ENCODE measurements at places on chromosomes 7 and 10.

DNA sequence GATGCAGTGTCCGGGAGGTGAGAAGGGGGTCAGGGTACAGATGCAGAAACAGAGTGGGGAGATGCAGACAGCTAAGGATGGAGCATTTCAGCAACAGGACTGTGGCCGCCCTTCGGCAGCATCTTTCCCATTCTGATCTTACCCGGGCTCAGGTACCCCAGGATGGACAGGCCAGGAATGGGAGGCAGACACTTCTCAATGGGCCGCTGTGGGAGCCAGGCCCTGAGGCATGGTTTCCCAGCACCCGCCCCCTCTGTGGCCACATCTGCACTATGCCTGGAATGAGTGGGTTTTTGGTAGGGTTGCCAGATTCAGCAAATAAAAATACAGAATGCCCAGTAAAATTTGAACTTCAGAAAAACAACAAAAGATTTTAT lies 105.2 kb upstream of the CTBP2 start:
- no peak for DNase-seq

GRCh38 chr7:81339946-81340345 lies 421.1 kb upstream of the SEMA3C start:
- DNase-seq = no peak

GRCh38 chr7:35257251-35258124 lies 3.6 kb upstream of the TBX20 start:
- DNase-seq = no peak

DNA sequence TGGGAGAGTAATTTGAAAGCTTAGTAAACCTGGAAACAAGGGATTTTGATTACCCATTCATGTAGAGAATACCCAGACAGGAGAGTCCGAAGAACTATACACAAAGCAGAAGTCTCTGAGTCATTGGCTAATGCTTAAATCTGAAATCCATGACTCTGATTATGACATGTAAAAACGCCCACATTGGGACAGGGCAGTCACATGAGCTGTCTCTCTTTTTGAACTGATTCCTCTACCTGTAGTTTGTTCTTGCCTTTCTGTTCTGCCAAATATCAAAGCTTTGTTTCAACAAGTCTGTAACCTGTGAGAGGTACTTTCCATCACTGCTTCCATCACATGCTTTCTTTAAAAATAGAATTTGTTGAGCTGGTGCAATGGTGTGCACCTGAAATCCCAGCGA lies 4.3 kb upstream of the GPNMB start:
- no peak for DNase-seq

DNA sequence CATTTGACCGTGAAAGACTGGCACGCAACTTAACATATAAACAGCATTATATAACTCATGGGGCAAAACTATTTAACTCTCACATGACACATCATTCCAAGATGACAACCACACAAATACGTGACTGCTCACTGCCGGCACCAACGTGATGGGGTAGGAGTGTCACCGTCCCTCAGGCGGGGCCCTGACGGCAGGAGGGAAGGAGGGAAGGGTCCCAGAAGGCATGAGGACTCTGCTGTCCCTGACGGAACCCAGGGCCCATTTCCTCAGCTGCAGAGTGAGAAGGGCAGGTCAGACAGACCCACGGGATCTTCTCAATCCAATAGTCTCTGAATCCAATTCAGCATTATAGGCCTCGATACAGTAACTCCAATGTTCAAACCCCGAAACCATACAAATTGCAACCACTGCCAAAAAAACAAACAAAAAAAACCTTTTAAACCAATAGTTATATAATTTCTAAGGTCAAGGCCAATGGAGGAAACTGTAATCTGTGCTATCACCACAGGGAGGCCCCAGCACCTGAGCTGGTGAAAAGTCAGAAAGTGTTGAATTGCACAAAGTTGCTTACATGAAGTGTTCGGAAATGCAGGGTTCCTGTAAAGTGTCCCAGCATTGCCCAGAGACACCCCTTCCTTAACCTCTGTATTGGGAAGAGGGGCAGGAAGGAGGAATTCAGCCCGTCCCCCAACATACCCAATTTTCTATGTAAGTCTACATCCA lies 137.4 kb downstream of the TNS3 start:
- no peak for DNase-seq

DNA sequence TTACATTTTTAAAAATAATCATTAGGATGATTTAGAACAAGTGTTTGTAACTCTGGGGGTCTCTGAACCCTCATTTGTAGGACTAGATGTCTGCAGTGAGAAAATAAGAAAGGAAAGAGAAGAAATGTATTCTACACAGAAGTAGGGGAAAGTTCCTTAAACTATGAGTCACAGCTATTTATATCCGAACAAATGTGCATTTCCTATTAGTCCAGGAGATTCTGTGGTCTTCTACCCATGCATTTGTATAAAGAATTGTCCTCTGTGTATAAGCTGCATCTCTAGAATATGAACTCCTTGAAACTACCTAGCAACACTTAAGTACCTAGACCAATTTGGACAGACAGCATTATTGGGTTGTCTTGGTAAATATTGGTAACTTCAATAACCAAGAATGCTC lies 15.9 kb upstream of the CD36 start:
- no peak for DNase-seq

GRCh38 chr7:102991540-102992214 lies 78.9 kb downstream of the LRRC17 start:
- no peak for DNase-seq

DNA sequence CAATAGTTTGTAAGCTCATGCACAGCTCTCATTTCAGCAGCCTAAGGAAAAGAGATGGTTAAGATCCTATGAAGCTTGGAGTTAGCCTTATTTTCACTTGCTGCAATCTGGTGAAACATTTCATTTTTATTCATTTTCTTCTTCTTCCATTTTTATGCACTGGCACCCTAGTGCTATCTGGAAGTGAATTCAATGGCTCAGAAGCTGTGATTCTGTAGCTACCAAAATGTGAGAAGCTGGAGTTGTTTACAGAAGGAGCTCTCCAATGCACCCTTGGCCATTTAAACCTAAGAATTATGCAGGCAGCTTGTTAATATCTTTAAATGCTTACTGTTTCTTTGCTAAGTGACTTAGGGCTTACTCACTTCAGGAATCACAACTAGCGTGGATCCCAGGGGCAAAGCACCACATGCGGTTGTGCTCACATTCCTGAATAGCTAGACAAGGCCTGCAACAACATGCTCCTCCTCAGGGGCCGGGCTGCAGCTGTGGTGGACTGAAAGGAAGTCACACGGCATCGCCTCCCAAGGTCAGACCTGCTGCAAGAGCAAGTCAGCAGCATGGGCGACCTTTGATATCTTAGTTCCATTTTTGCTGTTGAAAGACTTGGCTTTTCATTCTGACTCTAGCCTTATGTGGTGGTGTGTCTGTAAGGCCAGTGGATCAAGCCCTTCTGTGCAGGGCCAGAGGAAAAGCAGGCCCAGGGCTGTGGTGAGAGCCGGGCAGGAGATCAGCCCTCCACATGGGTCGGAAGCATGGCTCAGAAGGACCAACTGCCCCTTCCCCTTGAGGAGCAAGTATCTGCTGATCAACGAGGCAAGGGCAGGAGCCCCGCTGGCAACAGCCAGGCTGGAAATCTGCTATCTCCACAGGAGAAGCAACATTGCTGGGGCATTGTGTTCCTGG lies 91.9 kb upstream of the MBL2 start:
- DNase-seq = no peak

- no peak for DNase-seq
Observed at GRCh38 chr10:12659706-12660105, 310.4 kb downstream of the CAMK1D start.

DNA sequence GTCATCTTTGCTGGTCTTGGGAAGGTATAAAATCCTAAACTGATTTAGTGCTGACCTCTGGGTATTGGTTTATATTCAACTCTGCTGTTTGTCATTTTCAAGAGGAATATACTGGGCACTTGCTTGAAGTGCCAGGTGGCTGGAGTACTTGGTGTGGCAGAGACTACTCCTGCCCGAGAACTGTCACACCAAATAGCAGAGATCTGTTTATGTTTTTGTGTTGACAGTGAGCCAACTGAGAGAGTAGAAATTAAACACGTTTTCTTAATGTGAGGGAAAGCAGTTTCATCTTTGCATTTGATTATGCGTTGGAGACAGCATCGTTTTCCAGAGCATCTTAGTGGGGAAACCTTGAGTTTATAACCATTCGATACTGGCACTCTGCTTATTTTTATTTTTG lies 174.4 kb downstream of the CDCA7L start:
- DNase-seq = no peak

DNA sequence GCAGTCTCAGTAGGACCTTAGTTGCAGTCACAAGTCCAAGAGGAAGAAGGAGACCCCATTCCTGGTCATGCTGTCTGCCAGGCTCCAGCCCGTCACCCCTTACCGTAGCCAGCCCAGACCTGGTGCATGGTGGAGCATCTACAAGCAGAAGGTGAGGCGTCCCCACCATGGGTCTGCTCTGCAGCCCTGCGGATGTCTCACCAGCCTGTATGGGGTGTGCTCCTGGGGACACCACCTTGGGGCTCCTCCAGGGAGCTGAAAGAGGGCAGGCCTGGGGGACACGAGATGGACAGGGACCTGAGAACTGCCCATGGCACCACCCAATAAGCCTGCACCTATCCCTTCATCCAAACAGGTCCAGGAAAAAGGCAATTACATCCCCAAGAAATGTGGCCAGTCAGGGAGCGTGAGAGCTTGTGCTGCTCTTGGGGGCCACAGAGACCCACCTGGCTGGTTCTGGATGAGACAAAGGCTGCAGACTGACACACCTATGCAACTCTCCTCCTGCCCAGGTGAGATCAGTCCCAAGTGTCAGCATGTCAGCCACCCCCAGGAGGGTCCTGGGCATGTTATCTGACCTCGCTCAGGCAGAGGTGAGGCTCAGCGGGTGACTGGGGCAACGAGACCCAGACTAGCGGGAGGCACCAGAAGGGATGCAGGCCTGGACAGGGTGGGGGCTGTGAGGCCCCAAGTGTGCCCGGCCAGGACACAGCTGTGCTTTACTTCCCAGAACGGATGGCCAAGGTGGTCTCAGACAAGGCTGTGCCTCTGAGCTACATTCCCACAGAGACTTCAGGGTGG lies 84.5 kb upstream of the RET start:
- no peak for DNase-seq

GRCh38 chr7:45060295-45060694 lies 28.5 kb downstream of the NACAD start:
- DNase-seq = no peak

- no peak for DNase-seq
Observed at GRCh38 chr7:2105917-2106316, 126.8 kb downstream of the MAD1L1 start.

- no peak for DNase-seq
Observed at GRCh38 chr7:69419934-69420333, 178.3 kb upstream of the AUTS2 start.

DNA sequence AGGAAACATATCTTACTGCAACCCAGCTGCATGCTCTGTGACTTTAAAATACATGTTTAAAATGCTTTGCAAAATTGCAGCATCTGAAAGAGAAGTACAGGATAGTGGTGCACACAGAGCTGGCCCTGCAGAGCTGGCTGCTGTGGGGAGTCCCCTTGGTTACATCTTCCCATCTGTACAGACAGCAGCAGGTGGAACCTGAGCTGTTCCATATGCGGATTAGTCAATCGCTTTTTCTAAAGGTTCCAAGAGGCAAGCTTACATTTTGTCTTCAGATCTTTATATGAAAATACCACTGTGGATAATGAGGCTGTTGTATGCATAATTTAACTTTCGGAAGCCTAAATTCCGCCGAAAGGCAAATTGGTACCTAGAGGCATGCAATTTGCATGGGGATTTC lies 444.1 kb downstream of the NRG3 start:
- no peak for DNase-seq

DNA sequence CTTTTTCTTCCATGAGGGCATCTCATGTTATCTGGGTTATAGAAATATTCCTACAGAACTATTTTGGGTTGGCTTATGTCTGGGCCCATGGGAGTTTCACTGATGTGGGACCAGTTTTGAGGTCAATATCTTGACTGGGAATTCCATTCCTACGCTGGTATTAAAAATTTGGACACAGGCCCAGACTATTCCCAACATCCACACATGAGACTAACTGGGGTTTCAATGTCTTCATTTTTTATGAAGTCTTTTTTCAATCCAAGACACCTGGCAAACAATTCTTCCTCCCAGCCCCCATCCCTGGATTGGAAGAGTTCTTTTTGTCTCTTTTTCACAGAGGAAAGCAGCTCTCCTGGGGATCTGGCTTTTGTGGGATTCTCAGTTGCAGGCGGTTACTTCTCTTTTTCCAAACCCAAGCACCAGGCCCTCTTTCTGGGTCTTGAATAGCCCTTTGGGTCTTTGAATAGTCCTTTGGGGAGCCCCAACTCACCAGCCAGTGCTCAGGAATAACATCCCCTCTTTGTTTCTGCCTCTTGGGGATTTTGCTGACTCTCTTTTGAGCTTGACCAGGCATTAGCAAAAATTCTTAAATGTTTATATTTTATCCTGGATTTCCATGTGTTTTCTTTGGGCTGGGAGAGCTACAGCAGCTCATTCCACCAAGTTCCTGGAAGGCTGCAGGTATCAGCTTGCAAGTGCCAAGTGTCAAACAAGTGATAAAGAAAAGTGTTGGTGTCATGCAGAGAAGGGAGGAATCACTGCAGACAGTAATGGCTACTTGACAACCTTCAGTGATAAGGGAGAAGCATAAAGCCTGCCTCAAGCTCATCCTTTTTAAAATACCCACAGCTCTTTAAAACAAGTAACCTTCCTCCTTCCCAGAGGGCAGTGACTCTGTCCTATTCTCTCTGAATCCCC lies 234.3 kb downstream of the ADAM12 start:
- no peak for DNase-seq

DNA sequence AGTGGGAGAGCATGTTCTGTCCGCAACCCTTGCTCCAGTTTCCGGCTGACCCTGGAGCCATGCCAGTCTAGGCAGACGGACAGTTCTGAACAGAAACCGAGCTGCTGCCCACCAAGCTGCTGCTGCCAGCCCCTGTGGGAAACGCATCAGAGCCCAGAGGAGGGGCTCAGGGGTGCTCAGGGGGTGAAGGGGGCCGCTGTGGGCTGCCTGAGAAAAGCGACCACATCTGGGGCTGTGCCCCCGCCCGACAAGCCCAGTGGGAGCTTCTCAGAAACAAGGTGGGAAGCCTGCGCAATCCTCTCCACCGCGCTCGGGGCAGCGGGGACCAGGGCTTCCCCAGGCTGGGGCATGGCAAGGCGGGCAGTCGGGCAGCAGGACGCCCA lies 38.8 kb upstream of the CFAP46 start:
- no peak for DNase-seq

GRCh38 chr7:21146642-21147423 lies 281.1 kb upstream of the SP4 start:
- DNase-seq = no peak

- DNase-seq = no peak
Observed at GRCh38 chr7:43764807-43765491, 6.5 kb downstream of the BLVRA start.
